Germinal center (tissue), 1 donor: ENCODE measurements at places on chromosomes 3 and 15.

DNA sequence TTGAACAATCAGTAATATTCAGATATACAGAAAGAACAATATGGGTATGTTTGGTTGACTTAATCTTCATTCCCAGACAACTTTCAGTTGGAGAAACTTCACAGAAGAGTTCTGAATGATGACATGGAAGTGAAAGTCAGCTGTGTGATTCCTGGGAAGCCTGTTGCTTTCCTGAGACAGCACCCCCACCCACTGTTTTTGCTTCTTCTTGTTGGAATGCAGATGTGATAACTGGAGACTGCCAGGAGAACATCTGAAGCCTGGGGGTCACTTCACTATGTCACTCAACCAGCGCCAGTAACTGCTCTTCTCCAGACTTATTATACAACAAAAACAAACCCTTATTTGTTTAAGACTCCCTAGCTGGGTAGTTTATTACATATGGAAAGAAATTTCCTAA lies 599.4 kb downstream of the ZIC1 start:
- DNase-seq, result no peak

DNA sequence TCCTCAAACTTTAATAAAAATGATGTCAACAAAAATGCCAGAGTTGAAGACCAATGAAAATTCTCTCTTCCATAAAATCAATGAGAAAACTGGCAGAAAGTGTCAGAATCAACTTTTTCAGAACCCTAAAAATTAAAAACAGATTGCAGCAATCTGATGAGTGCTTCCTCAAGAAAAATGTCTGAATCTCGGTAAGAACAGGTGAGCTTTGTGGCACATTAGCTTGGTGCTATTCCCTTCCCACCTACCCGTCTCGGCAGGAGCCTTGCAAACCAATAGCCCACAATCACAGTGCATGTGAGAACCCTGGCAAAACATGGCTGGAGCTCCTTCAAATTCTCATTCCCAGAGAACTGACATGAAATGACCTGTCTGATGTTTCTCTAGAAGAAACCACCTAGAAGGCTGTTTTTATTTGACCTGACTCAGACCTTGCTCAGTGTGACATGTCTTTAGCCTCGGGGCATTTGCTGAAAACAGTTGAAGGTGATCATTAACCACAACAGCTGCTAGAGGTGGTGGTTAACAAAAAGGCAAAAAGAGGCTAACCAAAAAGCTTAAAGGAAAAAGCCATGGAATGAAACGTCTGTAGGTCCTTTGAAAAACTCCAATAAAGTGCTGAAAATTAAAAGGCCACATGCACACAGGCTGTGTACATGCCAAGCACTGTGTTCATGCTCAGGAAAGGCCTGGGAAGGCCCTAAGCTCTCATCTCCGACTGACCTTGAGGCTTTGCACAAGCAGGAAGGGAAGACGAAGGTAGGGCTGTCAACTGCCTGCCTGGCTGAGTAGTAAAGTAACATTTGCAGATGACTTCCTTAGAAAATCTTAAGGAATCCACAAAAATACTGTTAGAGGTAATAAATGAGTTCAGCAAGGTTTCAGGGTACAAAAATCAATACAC lies 253.0 kb upstream of the NSMCE3 start:
- no peak for DNase-seq

DNA sequence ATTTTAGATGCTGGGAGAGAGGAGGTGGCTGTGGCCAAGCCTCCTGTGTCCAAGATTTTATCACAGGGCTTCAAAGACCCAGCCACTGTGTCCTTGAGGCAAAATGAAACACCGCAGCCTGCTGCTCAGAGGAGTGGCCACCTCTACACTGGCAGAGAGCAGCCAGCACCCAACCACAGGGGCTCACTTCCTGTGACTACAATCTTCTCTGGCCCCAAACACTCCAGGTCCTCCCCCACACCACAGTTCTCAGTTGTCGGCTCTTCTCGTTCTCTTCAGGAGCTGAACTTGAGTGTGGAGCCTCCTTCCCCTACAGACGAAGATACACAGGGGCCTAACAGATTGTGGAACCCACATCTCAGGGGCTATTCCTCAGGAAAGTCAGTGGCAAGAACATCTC lies 45.6 kb downstream of the CDAN1 start:
- no peak for DNase-seq

GRCh38 chr3:142450189-142450588 lies 2.4 kb upstream of the XRN1 start:
- DNase-seq, result no peak

- DNase-seq, result no peak
These were observed 814.5 kb downstream of the VGLL3 start for GRCh38 chr3:86176445-86176784.

GRCh38 chr3:141708367-141708766 lies 29.7 kb upstream of the RNF7 start:
- DNase-seq, result no peak

- no peak for DNase-seq
These were observed 215.2 kb upstream of the MME start for GRCh38 chr3:154864947-154865346.

DNA sequence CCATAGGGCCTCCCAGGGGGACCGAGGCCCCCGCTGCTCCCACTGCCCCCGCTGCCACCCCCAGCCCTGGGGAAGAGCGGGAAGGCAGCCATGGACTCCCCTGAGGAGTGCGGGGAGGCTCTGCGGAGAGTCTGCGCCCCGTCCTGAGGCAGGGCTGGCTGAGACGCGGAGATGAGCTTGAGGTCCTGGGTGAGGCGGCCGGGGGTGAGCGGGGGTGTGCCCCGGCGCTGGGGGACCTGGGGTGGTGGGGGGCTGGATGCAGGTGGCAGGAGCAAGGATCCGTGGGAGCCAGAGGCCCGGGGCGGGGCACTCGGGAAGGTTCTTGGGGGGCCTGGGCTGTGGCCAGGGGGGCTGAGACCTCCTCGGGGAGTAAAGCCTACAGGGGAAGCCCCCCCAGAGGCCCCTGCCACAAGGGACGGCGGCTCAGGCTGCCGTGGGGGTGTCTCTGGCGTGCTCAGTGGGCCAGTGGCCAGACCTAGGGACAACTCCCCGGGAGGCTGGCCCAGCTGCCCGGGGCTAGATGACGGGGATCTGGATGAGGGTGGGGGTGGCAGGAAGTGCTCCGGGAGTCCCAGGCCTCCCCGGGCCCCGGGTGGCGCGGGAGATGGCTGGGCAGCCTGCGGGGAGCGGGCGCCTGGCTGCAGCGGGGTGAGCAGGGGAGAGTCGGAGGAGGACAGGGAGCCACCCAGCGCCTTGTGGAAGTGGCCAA lies 45.9 kb downstream of the HCN4 start:
- DNase-seq, result no peak

DNA sequence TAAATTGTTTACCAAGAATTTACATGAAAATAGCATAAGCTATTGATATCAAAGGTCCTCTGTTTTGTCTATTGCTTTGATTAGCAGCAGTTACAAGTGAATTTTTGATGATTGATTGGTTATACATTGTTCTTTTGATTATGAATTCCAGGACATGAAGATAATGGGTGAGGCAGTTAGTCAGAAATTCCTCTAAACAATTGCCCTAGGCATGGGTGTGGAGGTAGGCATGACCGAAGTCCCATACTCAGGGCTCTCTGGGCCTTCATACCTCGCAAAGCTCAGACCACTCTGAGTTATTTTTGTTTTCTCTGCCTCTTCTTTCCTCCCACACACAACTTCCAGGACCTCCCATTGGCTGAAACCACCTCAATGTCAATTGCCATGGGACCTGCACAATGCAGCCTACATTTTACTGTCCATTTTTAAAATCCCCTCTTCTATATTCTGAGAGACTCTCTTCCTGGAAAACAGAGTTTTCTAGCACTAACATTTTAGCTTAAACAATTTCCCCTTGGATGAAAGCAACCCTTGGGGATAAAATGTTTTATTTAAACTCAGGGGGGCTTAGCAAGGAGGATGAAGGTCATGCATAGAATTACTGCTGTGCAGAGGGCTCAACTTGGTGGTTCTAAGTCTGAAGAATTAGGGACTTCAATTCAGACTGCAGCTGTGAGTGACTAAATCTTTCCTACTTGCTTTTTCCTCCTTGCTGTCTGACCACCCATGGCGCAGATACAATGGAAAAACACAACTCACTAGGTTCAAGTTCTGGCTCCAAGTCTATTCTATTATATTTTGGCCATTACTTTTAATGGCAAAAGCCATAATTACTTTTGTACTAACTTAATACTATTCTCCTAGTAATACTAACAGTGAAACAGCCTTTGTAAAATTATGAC lies 594.8 kb downstream of the NTRK3 start:
- DNase-seq, result no peak

GRCh38 chr3:58530354-58530865 lies 6.6 kb downstream of the ACOX2 start:
- DNase-seq, result no peak

DNA sequence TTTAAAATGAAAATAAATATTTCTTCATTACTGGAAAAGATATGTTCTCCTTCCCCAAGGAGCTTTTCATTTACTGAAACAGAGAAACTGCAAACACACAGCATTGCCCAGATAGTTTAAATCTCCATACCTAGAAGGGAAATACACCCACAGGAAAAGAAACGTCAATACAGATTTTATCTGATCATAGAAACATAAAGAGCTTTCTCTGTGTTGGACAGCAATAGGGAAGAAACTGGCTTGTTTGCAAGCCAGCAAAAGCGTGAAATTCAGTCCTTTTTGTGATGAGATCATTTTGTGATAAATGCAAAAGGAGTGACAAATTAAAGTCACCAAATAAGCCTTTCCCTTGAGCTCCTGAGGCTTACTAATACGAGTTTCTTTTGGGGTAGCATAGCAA lies 398.0 kb downstream of the TIGIT start:
- no peak for DNase-seq

GRCh38 chr3:78645628-78646310 lies 1122.0 kb downstream of the ROBO1 start:
- DNase-seq, result peak; percentile 17

DNA sequence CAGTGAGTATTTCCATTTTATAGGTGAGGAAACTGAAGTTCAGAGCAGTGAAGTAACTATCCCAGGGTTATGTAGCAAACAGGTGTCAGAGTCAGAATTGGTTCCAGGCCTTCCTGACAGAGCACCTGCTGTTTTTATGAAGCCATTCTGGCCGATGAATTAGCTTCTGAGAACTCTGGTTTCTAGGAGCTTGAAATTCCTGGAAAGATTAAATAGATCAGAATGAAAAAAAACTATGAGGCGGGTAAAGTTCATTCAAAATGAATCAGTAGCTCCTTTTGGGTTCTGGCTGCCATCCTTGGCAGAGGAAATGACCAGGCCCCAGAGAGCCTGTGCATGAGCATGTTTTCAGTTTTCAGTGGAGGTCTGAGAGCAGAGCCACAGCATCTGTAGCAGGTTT lies 59.3 kb upstream of the CFAP161 start:
- DNase-seq, result no peak

DNA sequence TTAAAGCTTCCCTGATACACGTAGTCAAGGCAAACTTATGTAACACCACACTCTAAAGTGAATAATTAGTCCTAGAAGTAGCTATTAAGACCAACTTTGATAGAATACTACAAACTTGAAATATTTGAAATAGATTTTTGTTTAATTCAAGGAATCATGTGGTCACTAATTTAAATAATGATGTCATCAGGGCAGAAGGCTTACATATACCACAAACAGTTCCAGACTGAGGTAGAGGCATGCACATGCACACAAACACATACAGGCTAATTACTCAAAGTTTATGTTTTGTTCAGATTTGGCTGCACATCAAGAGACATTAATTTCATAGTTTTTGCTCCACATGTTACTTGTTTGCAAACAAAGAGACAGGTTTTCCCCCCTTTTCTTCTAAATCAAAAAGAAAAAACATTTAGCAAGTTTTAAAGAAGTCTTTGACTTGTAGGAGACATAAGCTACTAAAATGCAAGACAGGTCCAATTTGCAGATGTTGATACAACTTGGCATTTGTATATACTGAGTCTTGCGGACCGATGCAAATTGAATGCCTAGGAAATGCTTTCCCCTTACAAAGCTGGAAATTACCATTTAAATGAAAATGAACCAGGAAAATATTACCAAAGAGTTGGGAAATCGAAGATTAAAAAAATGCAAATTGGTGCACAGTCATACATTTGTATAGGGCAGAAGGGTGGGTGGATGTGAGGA lies 594.8 kb downstream of the MAGI1 start:
- no peak for DNase-seq

GRCh38 chr3:159620873-159621272 lies 367.8 kb upstream of the IL12A start:
- no peak for DNase-seq

GRCh38 chr15:93245661-93246042 lies 156.6 kb upstream of the RGMA start:
- no peak for DNase-seq

GRCh38 chr3:71214797-71215196 lies 368.7 kb downstream of the FOXP1 start:
- peak; percentile 14 for DNase-seq

DNA sequence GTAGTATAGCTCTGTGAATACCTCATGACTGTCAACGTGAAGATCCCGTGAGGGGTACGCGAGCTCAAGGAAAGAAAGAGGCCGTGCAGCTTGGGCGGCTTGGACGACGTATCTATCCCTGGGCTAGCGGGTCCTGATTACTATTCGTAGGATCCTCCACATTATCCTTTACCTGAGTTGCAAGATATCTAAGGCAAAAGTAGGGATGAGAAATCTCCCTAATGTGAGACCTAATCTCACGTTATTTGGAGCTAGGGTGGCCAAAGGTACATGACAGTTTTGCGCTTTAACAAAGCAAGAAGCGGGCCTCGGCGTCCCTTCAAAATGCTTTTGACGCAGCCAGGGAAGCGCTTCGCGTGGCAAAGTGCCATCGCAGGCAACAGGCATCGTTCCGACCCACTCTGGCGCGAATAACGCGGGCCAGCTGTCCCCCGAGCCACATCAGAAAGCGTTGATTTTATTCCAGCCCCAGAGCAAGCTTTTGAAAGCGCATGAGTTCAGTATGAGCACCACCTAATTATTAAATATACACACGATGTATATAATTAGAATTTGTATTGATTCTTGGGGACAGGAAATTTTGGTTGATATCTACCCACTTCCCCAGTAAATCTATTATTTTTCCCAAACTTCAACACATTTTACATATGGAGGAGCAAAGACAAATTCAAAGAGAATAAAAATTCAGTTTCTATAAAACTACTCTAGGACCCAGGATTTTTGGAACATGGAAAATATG lies 2.5 kb upstream of the EOMES start:
- DNase-seq, result no peak

GRCh38 chr15:25766417-25766816 lies 96.7 kb downstream of the ATP10A start:
- no peak for DNase-seq

- no peak for DNase-seq
These were observed 3.7 kb downstream of the GHRL start for GRCh38 chr3:10289077-10289476.

DNA sequence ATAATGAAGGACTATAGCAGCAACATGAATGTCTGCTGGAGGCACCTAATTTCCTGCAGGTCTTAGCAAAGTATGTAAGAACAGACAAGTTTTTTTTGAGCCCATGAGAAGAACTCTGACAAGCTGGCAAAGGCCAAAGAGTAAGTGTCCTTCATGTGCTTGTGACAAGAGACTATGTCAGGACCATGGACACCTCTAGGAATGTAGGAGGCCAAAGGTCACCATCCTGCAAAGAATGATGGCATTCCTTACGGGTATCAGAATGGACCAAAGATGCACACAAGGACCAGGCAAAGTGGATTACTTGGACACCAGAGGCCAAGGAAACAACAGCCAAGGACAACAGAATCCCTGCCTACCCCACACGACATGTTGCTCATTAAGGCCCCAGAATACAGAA lies 858.5 kb upstream of the CFAP20DC start:
- DNase-seq, result no peak
